Central memory CD8-positive, alpha-beta T cell (primary cell): ENCODE measurements at places on chromosomes 6 and 20.
A peak's percentile ranks its signal among the peaks of the same experiment; 100 is the strongest.

- peaks cover 46% of the 10 kb centered on the region for H3K27me3 ChIP-seq
- no peaks in the 10 kb centered on the region for H3K4me1 ChIP-seq
- no peak for DNase-seq
- H3K36me3 ChIP-seq = no peaks in the 10 kb centered on the region
- no peak overlapping the region for H3K4me3 ChIP-seq
Measured at GRCh38 chr6:163243083-163243482, 171.4 kb upstream of the QKI start.

DNA sequence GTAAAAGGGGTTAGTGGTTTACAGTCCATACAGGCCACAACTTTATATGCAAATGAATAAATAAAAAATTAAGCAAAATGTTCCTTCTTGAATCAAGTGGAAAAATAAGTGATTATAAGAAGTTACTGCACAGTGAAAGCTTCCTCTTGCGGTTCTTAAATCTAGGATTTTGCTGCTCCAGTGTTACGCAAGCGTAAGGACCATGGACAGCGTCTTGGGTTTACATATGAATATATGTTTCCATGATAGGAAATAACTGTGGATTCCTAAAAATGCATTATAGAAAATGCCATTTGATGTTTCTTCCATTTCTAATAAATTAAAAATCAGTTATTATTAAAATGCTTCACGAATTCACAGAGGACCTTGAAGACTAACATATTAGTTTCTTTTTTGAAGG, 176.6 kb upstream of the POU3F2 start:
- no peaks in the 10 kb centered on the region for H3K27me3 ChIP-seq
- H3K36me3 ChIP-seq = no peaks in the 10 kb centered on the region
- no peaks in the 10 kb centered on the region for H3K4me1 ChIP-seq
- no peak overlapping the region for H3K4me3 ChIP-seq

- H3K36me3 ChIP-seq = no peaks in the 10 kb centered on the region
- H3K4me1 ChIP-seq = peaks cover 30% of the 10 kb centered on the region
- H3K27ac ChIP-seq = no peak overlapping the region
- no peak for DNase-seq
- no peaks in the 10 kb centered on the region for H3K27me3 ChIP-seq
- H3K4me3 ChIP-seq = no peak overlapping the region
Measured at GRCh38 chr6:34679552-34680253, 16.9 kb downstream of the ILRUN start.

GRCh38 chr20:5416086-5416485, 99.3 kb upstream of the PROKR2 start:
- H3K36me3 ChIP-seq = no peaks in the 10 kb centered on the region
- no peak for DNase-seq
- H3K27me3 ChIP-seq = peaks cover 65% of the 10 kb centered on the region
- H3K4me1 ChIP-seq = no peaks in the 10 kb centered on the region
- no peak overlapping the region for H3K27ac ChIP-seq

- peaks cover 42% of the 10 kb centered on the region for H3K27me3 ChIP-seq
- H3K27ac ChIP-seq = no peak overlapping the region
- no peak overlapping the region for H3K4me3 ChIP-seq
- no peak for DNase-seq
- H3K36me3 ChIP-seq = no peaks in the 10 kb centered on the region
Measured at GRCh38 chr6:152821525-152821924, 70.9 kb downstream of the VIP start.

DNA sequence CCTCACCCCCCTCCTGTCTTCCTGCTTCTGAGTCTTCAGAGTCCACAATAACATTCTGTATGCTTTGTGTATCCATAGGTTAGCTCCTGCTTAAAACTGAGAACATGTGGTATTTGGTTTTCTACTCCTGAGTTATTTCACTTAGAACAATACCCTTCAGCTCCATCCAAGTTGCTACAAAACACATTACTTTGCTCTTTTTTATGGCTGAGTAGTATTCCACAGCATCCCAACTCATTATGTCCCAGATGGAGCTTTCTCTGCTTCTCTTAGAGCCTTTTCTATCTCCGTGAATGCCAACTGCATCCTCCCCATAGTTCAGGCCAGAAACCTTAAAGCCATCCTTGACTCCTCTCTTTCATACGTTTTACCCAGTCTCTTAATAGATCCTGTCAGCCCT, 55.8 kb downstream of the STMND1 start:
- H3K4me3 ChIP-seq = no peak overlapping the region
- peaks cover 1% of the 10 kb centered on the region for H3K36me3 ChIP-seq
- DNase-seq = no peak
- no peak overlapping the region for H3K27ac ChIP-seq

GRCh38 chr6:40629463-40629862, 42.3 kb upstream of the LRFN2 start:
- peaks cover 4% of the 10 kb centered on the region for H3K36me3 ChIP-seq
- H3K27ac ChIP-seq = no peak overlapping the region
- no peak overlapping the region for H3K4me3 ChIP-seq
- no peaks in the 10 kb centered on the region for H3K4me1 ChIP-seq
- no peak for DNase-seq

DNA sequence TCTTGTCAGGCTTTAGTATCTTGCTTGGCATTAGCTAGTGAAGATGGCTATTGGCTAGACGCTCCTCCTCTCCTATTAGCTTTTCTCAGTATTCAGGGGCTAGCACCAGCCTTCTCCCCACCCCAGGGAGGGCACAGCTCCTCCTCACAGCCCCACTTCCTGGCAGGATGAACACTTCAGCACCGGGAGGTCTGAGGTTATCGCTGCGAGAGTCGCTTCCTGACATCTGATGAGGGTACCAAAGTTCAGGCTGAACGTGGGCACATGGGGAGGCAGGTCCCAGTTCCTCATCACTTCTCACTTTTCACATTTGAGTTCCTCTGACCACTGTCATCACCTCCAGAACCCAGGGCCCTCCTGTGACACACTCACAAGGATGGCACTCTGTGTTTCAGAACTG, 66.6 kb downstream of the LAMA4 start:
- H3K36me3 ChIP-seq = no peaks in the 10 kb centered on the region
- peaks cover 9% of the 10 kb centered on the region for H3K4me1 ChIP-seq
- DNase-seq = no peak
- H3K27me3 ChIP-seq = peaks cover 76% of the 10 kb centered on the region
- no peak overlapping the region for H3K4me3 ChIP-seq

- no peaks in the 10 kb centered on the region for H3K27me3 ChIP-seq
- peaks cover 55% of the 10 kb centered on the region for H3K4me1 ChIP-seq
- peak overlapping the region; percentile 30 for H3K27ac ChIP-seq
- no peak for DNase-seq
- no peak overlapping the region for H3K4me3 ChIP-seq
- H3K36me3 ChIP-seq = peaks cover 14% of the 10 kb centered on the region
Measured at GRCh38 chr6:11263291-11263775, 30.9 kb upstream of the NEDD9 start.

- H3K27me3 ChIP-seq = no peaks in the 10 kb centered on the region
- no peak overlapping the region for H3K4me3 ChIP-seq
- no peak for DNase-seq
- H3K27ac ChIP-seq = no peak overlapping the region
Measured at GRCh38 chr20:10902174-10902573, 228.4 kb upstream of the JAG1 start.

DNA sequence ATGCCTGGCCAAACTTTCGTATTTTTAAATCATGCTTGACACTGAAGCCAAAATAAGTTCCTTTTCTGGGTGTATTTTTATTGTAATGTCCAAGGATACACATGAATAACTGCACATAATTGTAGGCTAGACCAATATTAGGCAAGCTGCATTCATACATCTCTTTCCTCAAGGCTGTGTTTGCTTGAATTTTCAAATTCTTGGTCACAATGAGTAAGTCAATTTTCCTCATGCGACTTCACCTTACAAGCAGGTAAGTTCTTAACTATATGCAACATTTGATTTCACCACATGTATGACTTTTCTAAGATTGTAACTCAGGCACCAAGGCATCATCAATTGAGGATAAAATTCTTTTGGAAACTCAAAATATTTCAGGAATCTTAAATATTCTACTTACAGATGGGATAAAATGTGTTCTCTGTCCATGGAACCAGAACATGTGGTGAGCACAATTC, 112.4 kb upstream of the ZNF217 start:
- H3K4me1 ChIP-seq = peaks cover 39% of the 10 kb centered on the region
- DNase-seq = no peak
- H3K36me3 ChIP-seq = no peaks in the 10 kb centered on the region
- no peaks in the 10 kb centered on the region for H3K27me3 ChIP-seq
- no peak overlapping the region for H3K4me3 ChIP-seq
- H3K27ac ChIP-seq = peak overlapping the region; percentile 71

- no peak for DNase-seq
- no peak overlapping the region for H3K4me3 ChIP-seq
- peaks cover 4% of the 10 kb centered on the region for H3K36me3 ChIP-seq
- H3K27ac ChIP-seq = no peak overlapping the region
Measured at GRCh38 chr20:35192118-35192872, 20.4 kb downstream of the PROCR start.

DNA sequence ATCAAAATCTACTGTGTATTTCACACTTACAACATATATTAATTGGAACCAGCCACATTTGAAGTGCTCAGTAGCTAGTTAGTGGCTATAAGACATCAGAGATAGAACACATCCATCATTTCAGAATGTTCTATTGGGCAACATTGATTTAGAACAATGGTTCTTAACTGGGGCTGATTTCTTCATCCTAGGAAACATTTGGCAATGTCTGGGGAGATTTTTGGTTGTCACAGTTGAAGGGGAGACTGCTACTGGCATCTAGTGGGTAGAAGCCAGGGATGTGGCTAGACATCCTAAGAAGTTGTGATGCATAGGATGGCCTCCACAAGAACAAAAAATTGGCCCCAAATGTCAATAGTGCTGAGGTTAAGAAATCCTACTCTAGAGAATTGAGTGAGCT, 132.5 kb downstream of the OLIG3 start:
- no peak for DNase-seq
- H3K27me3 ChIP-seq = no peaks in the 10 kb centered on the region
- no peak overlapping the region for H3K27ac ChIP-seq
- H3K4me1 ChIP-seq = peaks cover 36% of the 10 kb centered on the region
- H3K36me3 ChIP-seq = peaks cover 2% of the 10 kb centered on the region

DNA sequence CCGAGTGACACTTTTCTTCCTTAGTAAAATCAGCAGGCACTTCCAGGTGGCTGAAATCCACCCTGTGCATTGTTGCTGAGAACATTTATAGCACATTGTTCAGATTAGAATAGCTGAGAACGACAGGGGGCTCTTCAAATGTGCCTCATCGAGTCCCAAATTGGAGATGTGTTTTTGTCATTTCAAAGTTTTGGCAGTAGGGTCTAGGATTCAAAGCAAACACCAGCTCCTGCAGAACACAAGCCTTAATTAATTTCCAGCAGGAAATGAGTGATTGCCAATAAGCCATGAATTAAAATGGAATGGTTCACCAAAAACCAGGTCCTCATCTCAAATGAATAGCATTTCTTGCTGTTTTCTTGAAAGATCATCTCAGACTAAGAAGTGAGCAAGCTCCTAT, 171.6 kb downstream of the PLCB1 start:
- H3K4me1 ChIP-seq = peaks cover 20% of the 10 kb centered on the region
- H3K36me3 ChIP-seq = no peaks in the 10 kb centered on the region
- DNase-seq = no peak
- H3K27me3 ChIP-seq = no peaks in the 10 kb centered on the region
- H3K27ac ChIP-seq = no peak overlapping the region
